ENCODE measurements at places on chromosomes 7 and 10.

GRCh38 chr7:23222439-23223030 is 24.0 kb upstream of the GPNMB start:
- no peak for DNase-seq

GRCh38 chr10:44807451-44807850 is 103.7 kb upstream of the TMEM72 start:
- DNase-seq = no peak

DNA sequence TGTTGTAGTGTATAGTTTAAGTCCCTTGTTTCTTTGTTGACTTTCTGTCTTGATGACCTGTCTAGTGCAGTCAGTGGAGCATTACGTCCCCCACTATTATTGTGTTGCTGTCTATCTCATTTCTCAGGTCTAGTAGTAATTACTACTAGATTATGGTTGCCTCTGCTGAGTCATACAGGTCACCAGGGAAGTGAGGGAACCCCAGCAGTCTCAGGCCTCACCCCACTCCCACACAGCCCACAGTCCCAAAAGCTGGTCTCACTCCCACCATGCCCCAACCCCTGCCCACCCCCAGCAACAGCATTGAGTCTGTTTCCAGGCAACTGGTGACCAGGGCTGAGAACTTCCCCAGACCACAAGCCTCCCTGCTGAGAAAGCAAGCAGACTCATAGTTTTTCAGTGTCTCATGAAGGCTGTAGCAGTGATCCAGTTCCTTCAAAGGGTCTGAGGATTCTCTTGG is 88.0 kb downstream of the PLXDC2 start:
- DNase-seq = no peak

DNA sequence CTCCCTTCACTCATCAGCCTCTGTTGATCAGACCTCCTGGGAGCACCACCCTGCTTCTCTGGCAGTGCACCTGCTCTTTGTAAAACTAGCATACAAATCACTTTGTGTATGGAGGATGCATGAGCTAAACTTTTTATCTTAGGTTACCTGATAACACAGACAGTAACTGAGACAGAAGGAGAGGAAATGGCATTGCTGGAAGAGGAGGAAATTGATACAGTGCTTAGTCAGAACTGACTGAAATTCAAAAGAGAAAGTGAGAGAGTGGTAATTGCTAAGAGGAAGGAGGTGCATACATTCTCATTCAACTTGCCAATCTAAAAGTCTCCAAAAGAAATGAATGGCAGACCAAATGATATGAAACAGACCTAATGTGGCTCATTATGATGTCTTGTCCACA is 1120.7 kb downstream of the GATA3 start:
- no peak for DNase-seq

DNA sequence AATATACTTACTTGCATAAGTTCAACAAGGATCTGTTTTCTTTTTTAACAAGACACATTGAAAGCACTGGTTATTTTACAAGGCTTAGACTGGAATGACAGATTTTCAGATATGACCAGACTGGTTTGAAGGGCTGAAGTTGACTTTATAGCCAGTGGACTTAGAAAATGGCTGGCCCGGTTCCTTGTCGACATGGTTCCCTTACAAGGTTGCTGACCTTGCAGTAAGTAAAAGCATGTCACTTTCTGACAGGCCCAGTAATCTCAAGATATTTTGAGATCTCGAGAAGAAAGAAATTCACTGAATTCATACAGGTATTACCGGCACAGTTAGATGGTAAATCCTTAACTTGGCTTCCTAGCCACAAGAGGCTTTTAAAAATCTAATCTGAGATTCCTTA is 136.5 kb downstream of the COBL start:
- DNase-seq = no peak

DNA sequence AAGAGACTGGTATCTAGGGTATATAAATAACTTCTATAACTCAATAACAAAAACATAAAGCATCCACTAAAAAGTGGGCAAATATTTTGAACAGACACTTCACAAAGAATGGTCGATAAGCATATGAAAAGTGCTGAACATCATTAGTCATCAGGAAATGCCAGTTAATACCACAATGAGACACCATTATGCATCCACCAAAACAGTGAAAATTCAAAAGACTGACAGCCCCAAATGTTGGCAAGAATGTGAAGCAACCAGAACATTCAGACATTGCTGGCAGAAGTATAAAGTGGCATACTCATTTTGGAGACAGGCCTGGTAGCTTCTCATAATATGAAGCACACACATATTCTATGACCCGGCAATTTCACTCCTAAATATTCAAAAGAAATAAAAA is 26.5 kb upstream of the GSAP start:
- no peak for DNase-seq

- DNase-seq = no peak
Observed at GRCh38 chr7:31315758-31316157, 24.8 kb downstream of the NEUROD6 start.

GRCh38 chr7:12091231-12091630 is 119.9 kb upstream of the TMEM106B start:
- no peak for DNase-seq

DNA sequence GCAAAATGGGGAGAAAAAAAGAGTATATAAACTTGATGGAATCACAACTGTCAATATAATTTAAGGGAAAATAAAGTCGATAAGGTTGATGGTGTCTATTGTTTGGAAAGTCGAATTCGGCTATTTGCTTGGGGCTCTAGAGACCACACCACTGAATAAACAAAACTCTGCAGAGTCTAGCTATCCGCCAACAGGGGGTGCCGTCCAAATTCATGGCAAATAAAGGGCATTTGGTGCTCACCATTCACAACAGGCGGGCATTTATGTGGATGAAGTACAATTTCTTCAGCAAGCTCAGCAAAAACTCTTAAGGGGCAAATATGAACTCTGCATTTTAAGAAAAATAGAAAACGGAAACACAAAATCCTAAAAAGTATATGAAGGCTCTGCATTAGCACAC is 23.3 kb downstream of the CD36 start:
- no peak for DNase-seq

GRCh38 chr7:140924821-140925421 is at the start of gene BRAF:
TSS of gene BRAF (minus strand) at chr7:140924929. CDS start at chr7:140924703, 226 bp downstream.
- peak; percentile 93 for DNase-seq

GRCh38 chr7:1403638-1404459 is 55.4 kb downstream of the MICALL2 start:
- DNase-seq = no peak

DNA sequence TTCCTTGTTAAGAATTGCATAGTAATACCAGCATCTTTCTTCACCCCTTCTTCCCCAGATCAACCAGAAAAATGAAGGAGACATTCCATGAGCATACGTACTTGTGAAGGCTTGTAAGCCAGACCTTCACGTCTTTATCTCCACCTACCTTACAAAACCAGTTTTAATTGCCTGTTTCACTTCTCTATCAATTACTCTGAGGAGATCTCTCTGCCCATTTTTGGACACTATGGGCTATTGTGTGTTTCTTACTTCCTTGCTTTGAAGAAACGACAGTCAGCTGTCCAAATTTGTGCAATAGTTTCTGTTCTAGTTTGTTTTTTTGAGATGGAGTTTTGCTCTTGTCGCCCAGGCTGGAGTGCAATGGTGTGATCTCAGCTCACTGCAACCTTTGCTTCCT is 349.7 kb upstream of the MBL2 start:
- no peak for DNase-seq

GRCh38 chr10:126101736-126102135 is 205.4 kb downstream of the FANK1 start:
- DNase-seq = peak; percentile 59

DNA sequence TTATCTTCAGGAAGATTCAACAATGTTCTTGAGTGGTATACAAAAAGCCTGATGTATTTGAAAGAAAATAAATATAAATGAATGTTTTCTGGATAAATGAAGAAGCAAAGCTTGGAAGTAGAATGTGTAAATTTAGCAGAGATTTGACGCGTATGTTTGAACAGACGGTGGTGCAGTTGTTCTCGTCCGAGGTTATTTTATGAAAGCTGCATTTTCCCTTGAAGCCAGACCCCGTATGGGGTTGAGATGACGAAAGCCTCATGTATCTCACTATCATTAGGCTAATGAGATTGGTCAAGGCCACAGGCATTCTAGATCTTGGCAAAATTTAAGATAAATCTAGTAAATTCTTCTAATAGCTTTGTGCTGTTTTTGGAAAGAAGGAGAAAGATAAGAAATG is 195.2 kb downstream of the NXPH1 start:
- DNase-seq = no peak

DNA sequence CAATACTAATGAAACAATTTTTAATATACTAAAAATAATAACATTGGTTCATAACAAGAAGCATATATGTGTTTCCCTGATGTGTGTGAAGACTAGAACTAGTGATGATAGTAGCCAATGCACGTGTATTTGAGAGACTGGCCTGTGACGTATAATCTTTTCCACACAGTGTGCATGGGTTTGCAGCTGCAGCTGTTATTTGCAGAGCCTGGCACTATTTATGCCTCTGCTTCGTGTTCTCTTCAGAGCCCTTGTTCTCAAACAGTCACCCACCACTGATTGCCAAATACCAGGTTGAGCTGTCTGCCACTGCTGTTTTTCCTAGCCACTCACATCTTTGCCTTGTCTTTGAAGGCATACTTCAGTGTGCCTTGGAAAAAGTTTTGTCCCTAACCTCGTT is 531.7 kb downstream of the ETV1 start:
- DNase-seq = no peak

GRCh38 chr10:15280462-15280861 is 90.6 kb downstream of the FAM171A1 start:
- DNase-seq = no peak

- DNase-seq = no peak
Observed at GRCh38 chr10:86658751-86659150, 4.4 kb downstream of the OPN4 start.

GRCh38 chr7:128155100-128155740 is 85.9 kb upstream of the LEP start:
- DNase-seq = no peak

DNA sequence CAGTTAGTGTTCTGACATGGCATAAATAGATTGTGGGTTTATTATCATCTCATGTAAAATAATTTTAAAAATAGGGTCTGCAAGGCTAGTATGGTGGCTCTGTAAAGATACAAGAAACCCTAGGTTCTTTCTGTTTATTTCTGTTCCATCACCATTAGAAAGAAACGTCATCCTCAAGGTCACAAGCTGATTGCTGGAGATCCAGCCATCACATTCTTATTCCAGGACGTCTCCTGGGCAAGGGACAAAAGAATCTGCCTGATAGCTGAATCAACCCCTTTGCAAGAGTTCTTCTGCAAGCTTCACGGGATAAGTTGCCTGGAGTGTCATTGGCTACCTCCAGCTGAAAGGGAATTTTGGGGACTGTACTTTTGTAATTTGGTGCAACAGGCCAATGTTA is 184.4 kb downstream of the CAMK1D start:
- DNase-seq = no peak

DNA sequence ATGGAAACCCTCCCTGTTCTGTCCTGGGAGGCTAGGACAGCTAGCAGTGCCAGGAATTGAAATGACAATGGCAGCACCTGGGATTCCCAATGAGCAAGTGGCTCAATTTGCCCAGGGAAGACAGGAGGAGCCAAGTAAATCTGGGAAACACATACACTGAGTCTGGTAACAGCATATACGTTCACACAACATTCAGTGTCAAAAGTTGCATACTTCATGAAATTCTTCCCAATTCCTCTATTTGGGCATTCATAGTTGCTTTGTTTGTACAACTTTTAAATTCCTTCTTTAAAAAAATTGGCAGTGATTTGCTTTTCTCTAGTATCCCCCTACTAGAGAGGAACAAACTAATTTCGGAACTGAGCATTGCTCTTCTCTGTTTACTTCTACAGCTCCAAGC is 2.9 kb upstream of the FRMD4A start:
- no peak for DNase-seq

DNA sequence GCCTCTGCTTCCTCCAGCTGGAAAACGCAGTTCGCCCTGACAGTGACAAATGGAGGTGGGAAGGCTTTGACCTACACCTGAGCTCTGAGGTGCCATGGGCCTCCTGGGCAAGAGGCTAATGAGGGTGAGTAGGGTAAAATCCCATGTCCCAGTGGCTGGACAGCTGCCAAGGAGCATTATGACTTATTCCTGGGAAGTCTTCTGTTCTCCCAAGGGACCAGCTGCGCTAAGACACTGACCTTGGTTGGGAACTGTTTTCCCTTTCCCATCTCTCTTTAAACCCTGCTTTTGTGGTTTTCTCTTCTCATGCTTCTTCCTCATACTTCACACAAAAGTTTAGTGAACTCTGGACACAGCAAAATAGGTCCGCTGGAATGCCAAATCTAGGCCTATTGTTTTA is 72.6 kb downstream of the COPG2 start:
- DNase-seq = no peak

DNA sequence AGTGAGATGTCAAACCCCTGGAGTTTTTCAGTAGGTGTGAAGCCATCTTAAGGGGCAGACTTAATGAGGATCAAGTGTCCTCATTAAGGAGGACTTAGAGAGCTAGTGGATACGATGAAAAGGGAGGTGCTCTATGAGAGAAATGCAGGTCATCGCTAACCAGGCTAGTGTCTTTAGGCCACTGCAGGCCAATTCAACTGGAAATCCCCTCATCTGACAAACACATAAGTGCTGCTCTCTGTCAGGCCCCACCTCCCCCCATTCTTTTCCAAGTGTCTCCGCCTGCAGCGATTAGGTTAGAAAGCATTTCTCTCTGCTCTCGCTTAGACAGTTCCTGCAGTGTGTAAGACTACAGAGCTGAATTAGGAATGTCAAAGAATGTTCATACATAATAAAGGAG is 33.7 kb downstream of the RBM28 start:
- no peak for DNase-seq

DNA sequence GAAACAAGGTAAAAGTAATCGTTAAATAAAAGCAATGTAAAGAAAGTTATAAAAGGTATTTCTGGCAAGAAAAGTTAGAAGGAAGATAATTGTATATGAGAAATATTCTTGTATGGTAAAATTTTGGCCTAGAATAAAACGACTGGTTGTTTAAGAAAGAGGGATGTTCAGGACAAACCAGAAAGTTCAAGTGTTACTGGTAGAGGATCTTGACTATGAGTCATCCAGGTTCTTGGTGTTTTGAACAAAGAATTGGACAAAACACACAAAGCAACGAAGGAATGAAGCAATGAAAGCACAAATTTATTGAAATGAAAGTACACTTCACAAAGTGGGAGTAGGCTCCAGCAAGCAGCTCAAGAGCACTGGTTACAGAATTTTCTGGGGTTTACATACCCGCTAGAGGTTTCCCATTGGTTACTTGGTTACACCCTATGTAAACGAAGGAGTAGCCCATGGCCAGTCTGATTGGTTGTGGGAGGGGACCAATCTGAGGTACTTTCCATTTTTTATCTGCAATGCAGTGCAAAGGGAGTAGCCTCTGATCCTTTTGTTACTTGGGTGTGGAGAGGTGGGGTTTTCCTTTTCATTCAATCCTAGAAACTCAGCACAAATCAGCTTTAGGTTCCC is 22.4 kb upstream of the GARS1 start:
- no peak for DNase-seq

Measured in right atrium auricular region (tissue), 2 donors.